ENCODE measurements at places on chromosomes 7 and 10. TPM values are rescaled to one million over a fixed set of nuclear protein-coding genes. Genes with fewer than 3 reads are reported as not detected.

Gene PGAM2
- not detected for total RNA-seq

Gene EFCAB10
- 0.25 TPM for total RNA-seq

Gene GRID1
- total RNA-seq, result not detected

Gene ESYT2
- total RNA-seq, result 49.3 TPM

Gene SLC35B4
- 6.8 TPM for total RNA-seq

Gene GIMAP6
- 136 TPM for total RNA-seq

Gene SH2D4B
- total RNA-seq, result 0.16 TPM

Gene RET
- total RNA-seq, result not detected

Gene UBTD1
- 41.0 TPM for total RNA-seq
